ENCODE measurements at places on chromosomes 2 and 18. TPM values are rescaled to one million over a fixed set of nuclear protein-coding genes. Genes with fewer than 3 reads are reported as not detected.

GRCh38 chr2:119333360-119333759 lies 33.3 kb downstream of the C2orf76 start:
- H3K27me3 ChIP-seq = no peaks in the 10 kb centered on the region
- H3K27ac ChIP-seq = no peak overlapping the region
- no peak overlapping the region for H3K4me3 ChIP-seq
- DNase-seq = no peak
- H3K36me3 ChIP-seq = no peaks in the 10 kb centered on the region

DNA sequence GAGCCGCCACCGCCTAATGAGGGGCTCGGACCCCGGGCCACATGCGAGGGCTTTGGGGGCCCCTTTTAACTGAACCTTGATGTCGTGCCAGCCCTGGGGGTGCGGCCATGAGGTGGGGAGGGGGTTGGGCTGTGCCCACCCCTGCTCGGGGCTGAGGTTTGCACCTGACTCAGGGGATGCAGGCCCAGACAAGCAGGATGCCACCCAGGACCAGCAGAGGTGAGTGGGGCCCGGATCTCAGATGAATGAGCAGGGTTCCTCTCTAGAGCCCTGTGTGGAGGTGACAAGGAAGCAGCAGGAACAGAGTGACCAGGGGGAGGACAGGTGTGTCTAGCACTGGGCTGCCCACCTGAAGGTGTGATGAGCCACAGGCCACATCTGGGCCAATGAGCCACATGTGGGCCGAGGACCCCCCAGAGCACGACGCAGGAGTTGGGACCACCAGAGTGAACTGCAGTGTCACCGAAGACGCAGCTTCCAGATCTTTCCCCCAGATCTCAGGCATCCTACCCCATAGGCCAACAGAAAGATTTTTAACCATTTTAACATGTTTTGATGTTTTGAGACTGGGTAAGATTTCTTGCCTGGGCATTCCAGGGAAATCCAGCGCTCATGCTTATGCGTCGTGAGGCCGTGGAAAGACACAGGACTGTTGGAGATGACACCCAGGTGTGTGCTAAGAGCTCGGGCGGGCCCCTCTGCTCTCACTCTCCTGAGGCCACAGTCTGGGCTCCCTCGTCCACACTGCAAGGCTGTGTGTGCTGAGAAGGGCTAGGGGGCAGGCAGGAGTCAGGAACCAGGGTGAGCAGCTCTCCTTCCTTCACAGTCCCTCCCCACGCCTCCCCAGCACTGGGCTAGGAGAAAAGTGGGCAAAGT lies 73.6 kb downstream of the DDX1 start:
- no peak overlapping the region for H3K27ac ChIP-seq
- H3K4me1 ChIP-seq = no peaks in the 10 kb centered on the region
- DNase-seq = no peak
- H3K36me3 ChIP-seq = no peaks in the 10 kb centered on the region
- H3K4me3 ChIP-seq = no peak overlapping the region
- H3K27me3 ChIP-seq = no peaks in the 10 kb centered on the region

GRCh38 chr2:227308784-227309183 lies 16.3 kb upstream of the MFF start:
- H3K27ac ChIP-seq = no peak overlapping the region
- no peak for DNase-seq
- peaks cover 3% of the 10 kb centered on the region for H3K36me3 ChIP-seq
- H3K4me3 ChIP-seq = no peak overlapping the region
- H3K27me3 ChIP-seq = no peaks in the 10 kb centered on the region

DNA sequence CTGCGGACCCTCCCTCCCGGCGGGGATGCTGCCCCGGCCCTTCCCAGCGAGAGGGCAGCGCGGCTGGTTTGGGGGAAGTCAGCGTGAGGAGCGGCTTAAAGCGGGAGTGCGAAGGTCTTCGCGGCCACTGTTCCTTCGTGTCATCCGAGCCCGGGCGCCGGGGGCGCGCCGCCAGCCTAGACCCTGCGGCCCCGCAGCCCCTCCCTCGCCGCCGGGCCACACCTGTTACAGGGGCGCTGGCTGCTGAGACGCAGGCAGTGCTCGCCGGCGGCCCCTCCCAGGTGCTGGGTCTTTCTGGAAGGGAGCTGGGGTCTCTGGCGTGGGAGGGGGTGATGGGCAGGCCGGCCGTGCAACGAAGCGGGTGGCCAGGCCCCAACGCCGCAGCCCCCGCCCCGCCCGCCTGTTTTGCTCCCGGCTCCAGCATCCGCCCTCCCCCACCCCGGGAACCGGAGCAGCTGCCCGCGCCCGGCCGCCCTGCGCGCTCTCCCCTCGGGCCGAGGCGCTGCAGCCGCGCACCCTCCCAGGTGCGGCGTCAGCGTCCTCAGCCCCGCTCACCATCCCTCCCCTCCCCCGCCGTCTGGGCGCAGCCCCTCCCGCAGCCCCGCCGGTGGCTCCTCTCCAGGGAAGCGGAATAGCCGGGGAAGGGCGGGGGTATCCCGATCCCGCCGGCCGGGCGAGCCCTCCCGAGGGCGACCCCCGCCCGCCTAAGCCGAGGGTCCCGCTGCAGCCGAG lies 727 bp downstream of the KIF1A start:
- no peak overlapping the region for H3K27ac ChIP-seq
- H3K27me3 ChIP-seq = peaks cover 14% of the 10 kb centered on the region
- H3K4me3 ChIP-seq = peak overlapping the region; percentile 59
- no peaks in the 10 kb centered on the region for H3K36me3 ChIP-seq
- H3K4me1 ChIP-seq = peaks cover 10% of the 10 kb centered on the region
- no peak for DNase-seq

GRCh38 chr18:37524498-37525261 lies 40.9 kb downstream of the CELF4 start:
- H3K4me1 ChIP-seq = no peaks in the 10 kb centered on the region
- no peak overlapping the region for H3K4me3 ChIP-seq
- H3K36me3 ChIP-seq = no peaks in the 10 kb centered on the region
- no peak for DNase-seq
- no peak overlapping the region for H3K27ac ChIP-seq
- no peaks in the 10 kb centered on the region for H3K27me3 ChIP-seq

GRCh38 chr2:150916467-150917396 lies 344.9 kb downstream of the RBM43 start:
- no peak overlapping the region for H3K4me3 ChIP-seq
- no peaks in the 10 kb centered on the region for H3K36me3 ChIP-seq
- H3K4me1 ChIP-seq = no peaks in the 10 kb centered on the region
- H3K27me3 ChIP-seq = no peaks in the 10 kb centered on the region
- H3K27ac ChIP-seq = no peak overlapping the region

GRCh38 chr18:22165049-22165602 lies 4.3 kb upstream of the GATA6 start:
- H3K4me1 ChIP-seq = peaks cover 7% of the 10 kb centered on the region
- no peaks in the 10 kb centered on the region for H3K27me3 ChIP-seq
- peak overlapping the region; percentile 98 for H3K27ac ChIP-seq
- peak overlapping the region; percentile 90 for H3K4me3 ChIP-seq

DNA sequence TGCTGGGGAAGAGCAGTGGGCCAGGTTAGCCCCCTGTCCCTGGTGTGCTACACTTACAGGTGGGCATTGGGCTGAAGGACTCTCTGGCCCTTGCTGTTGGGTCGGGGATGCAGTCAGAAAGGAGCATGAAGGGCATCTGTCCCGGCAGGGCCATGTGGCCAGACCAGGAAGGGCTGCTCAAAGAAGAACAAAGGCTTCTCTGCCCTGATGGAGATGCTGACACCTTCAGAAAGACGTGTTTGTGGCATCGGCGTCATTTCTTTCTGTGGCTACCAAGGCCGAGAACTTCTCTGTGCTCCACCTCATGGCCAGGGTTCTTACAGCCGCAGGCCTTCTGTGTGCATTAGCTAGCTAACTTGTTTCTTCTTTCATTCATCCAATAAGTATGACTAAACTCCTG lies 239.1 kb downstream of the FAM210A start:
- DNase-seq = no peak
- no peak overlapping the region for H3K27ac ChIP-seq
- no peaks in the 10 kb centered on the region for H3K4me1 ChIP-seq
- no peaks in the 10 kb centered on the region for H3K27me3 ChIP-seq
- H3K36me3 ChIP-seq = peaks cover 13% of the 10 kb centered on the region

DNA sequence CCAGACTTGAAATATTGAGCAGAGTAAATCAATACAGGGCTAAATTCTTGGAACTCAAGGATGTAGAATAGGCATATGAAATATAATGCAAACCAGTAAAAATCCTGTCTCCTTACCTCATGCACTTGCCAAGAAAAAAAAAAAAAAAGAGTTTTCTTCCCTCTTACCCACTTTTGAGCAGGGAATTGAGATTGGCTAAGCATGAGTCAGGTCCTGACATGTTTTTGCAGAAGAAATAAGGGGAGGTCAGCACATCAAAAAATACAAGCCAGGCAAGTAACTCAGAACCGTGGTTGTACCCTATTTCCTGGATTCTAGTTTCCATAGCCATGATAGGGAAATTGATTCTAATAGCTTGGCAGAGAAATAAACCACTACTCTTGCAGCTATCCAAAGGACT lies 1526.7 kb downstream of the LRP1B start:
- H3K27me3 ChIP-seq = no peaks in the 10 kb centered on the region
- no peaks in the 10 kb centered on the region for H3K4me1 ChIP-seq
- no peak overlapping the region for H3K4me3 ChIP-seq
- DNase-seq = no peak
- H3K27ac ChIP-seq = no peak overlapping the region

LMAN2L gene
- total RNA-seq = 9.5 TPM

C18orf54 gene
- 0.96 TPM for total RNA-seq

CCDC121 gene
- total RNA-seq = 8.0 TPM

VRK2 gene
- 15.8 TPM for total RNA-seq

BMP10 gene
- not detected for total RNA-seq
